ENCODE measurements at places on chromosomes 11 and 22.

GRCh38 chr11:133506551-133507094 is 25.7 kb downstream of the OPCML start:
- no peak for DNase-seq

DNA sequence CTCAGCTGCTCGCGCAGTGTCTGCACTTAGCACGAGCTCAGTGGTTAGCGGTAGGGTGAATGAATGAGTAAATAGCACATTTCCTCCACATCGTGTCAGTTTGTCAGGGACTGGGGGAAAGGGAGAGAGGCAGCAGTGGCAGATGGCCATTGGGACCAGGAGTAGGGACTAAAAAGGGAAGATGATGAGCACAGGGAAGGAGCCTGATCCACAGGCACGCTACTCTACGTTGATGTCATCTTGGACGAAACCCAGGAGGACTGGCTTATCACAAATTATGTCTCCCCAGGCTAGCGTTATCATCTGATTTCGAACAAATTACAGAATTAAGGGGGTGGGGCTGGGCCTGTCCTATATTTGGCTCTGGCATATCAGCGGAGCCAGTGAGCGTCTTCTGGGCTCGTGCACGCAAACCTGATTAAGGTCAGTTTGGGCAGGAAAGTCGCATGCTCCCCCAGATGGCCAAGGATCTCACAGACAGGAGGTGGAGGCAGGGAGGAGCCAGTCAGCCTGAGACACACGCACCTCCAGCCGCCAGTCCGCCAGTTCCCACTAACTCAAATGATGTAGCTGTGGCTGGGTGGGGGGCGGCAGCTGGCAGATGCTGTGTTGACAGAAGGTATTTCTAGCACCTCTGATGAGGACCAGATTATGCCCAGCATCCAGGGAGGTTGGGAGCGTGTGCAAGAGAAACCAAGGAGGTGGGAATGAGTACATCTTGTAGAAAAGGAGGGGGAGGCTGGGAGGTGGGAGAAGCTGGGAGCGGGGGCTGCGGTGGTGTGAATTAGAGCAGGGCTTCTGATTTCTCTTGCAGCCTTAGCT is 97.4 kb upstream of the PRDM11 start:
- DNase-seq: no peak

DNA sequence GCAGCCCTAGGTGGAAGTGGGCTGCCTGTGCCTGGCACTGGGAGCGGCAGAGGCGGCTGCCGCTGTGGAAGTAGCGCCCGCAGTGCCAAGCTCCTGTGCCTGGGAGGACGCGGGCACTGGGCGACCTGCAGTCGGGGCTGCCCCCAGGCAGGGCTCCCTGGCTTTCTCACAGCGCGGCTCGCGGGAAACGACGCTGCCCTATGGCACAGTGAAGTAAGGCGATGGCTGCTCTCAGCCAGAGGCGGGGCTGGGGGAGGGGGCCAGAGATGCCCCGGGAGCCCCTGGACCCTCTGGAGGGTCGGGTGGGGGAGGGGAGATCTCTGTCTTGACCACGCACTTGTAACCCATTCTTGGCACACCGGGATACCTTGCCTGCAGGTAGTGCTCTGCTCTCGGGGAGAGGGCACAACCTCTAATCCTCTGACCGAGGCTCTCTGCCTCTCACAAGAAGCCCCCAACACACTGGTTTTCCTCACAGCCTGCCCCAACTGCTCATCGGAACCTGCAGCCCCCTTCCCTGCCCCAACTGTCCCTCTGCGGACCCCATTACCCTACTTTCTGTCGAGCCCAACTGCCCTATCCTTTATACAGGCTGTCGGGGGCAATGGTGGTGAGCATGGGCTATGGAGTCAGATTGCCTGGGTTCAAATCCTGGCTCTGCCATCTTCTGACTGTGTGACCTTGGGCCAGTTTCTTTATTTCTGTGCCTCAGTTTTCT is 32.2 kb upstream of the TRIM29 start:
- no peak for DNase-seq

DNA sequence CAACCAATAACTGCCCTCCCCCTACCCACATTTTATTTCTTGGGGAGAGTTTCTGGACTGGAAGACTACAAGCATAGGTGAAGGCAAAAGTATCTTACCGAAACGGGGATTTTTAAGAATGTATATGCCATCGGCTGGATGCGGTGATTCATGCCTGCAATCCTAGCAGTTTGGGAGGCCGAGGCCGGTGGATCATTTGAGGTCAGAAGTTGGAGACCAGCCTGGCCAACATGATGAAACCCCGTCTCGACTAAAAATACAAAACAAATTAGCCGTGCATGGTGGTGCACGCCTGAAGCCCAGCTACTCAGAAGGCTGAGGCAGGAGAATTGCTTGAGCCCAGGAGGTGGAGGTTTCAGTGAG is 20.8 kb upstream of the SLN start:
- no peak for DNase-seq

DNA sequence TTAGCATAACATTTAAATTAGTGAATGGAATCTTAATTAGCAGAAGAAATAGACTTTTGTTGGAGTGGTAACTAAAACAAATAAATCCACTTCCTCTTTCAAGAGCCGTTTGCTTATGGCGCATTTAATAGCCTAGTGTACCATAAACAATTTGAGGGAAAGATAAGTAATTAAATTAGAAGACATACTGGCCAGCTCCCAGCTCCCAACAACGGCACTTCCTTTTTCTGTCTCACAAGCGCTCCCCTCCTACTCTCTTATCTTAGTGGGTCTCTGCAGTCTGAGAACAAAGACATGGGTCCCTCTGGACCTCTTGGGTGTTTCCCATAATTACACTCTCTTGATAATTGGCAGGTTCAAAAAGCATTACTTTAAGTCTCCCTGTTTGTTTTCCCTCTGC is 146.0 kb downstream of the OPCML start:
- DNase-seq: no peak

GRCh38 chr22:27298742-27299141 is 502.8 kb downstream of the MN1 start:
- no peak for DNase-seq

- DNase-seq: no peak
Measured at GRCh38 chr11:57800444-57801182, 39.0 kb downstream of the CTNND1 start.

DNA sequence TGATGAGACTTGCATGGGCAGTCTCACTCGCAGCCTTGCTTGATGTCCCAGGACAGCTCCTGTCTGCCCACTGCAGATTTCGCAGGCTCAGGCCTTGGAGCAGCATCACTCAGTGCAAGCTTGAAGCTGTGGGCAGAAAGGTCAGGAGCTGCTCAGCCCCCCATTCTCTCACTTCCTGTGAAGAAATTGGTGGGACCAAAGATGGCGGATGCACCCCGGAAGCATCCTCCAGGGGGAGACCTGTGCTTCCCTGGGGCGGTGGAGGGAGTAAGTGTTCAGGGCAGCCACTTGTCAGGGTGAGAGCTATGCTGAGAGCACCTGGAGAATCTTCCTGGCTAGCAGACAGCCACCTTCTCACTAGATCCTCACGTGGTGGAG is 11.3 kb downstream of the PLAAT2 start:
- peak; percentile 47 for DNase-seq

- DNase-seq: no peak
Measured at GRCh38 chr11:65133724-65134123, 595 bp downstream of the SYVN1 start.

GRCh38 chr11:77440678-77441077 is 33.2 kb downstream of the PAK1 start:
- no peak for DNase-seq

DNA sequence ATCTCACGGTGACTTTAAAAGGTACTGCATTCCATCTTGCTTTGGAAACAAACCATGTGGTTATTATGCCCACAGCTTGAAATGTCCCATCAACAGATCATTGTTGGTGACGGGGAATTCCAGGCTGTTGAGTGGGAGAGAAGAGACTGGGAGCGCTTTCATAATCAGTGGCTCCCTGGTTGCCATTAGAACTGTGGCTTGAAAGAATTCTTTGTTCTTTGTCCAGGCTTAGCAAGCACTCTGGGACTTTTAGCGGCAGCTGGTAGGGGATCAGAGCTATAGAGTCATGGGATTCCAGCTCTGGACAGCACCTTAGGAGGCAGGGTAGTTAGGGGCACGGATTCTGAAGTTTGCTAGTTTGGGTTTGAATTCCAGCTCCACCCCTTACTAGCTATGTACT is 22.0 kb downstream of the MMP20 start:
- DNase-seq: no peak

DNA sequence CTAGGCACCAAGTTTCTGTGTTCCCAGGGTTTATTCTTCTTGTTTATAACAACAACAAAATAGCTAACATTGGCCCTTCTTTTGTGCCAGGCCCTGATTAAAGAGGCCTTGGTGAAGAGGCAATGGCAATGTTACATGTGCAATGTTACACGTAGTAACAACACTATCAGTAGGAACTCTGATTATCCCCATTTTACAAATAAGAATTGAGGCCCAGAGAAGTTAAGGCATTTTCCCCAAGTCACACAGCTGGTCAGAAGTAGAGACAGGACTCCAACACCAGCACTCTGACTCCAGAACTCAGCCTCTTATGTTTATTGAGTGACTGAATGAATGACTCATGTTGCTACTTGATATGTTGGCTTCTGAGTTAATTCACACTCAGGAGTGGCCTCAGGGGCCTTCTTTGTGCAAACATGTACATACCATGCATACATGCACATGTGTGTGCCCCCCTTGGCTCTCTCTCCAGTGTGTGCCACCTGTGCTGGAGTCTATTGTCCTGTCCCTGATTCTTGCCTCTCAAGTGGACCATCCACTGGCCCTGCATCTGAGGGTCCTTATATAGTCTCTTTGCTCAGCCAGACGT is 98.4 kb downstream of the TP53I11 start:
- DNase-seq: no peak

- no peak for DNase-seq
Measured at GRCh38 chr22:40678493-40679248, 613 bp upstream of the MCHR1 start.

- DNase-seq: no peak
Measured at GRCh38 chr22:47110817-47111443, 348.5 kb downstream of the TBC1D22A start.

DNA sequence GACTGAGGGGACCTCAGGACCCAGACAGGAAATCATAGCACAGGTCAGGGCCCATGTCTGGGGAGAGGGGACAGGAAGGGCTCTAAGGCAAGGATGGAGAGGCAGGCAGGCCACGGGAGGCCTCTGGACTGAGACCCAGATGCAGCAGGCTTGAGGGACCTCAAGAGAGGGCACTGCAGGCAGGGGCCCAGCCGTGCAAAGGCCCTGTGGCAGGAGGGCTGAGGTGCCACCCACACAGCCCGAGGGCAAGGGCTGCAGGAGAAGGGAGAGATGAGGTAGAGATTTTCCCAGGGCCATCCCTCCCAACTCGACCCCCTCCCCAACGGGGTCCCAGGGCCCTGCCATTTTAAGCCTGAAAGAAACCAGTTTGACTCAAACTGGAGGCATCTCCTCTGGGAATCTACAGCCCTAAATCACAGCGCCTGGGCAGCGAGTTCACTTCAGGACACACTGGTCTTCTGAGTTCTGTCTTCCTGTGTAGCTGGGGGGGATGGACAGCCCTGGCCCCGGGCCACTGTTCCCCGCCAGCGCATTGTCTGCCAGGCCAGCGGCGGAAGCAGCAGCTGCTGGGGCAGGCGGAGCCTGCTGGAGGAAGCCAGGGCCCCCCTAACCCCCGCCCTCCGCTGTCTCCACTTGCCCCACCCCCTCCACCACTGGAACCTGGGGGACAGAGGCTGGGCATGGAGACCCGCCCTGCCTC is 20.3 kb upstream of the WNT7B start:
- DNase-seq: no peak

- no peak for DNase-seq
Measured at GRCh38 chr22:43905681-43906080, 13.9 kb upstream of the PNPLA5 start.

DNA sequence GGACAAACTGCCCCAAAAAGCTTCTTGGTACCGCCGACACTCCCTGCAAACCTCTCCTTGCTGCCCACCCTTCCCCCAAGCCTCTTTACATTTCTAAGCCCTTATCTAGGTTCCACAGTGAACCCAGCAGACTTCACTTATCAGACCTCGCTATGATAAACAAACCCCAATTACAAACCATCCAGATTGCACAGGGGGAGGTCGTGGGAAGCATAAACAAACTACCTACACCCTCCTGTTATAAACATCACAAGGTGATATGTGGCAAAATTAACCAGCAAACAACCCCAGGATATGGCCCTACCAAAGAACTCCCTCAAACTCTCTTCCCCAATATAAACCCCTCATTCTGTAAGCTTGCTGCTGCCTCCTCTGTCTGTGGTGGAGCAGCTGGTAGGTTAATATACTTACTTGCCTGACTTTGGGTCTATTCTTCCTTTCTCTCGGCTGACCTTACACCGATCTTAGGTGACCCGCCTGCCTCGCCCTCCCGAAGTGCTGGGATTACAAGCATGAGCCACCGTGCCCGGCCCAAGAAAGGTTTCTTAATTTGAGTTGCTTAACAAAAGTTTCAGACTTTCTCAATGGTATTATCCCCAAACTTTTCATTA is 66.0 kb upstream of the TENM4 start:
- no peak for DNase-seq

GRCh38 chr22:44611880-44612496 is 90.0 kb upstream of the PRR5 start:
- DNase-seq: no peak

- DNase-seq: no peak
Measured at GRCh38 chr11:68298659-68299516, 13.5 kb upstream of the LRP5 start.

GRCh38 chr11:66976925-66977324 is 1.8 kb downstream of the C11orf86 start:
- no peak for DNase-seq

GRCh38 chr11:66864172-66864901 is 7.5 kb downstream of the LRFN4 start:
- DNase-seq: no peak

DNA sequence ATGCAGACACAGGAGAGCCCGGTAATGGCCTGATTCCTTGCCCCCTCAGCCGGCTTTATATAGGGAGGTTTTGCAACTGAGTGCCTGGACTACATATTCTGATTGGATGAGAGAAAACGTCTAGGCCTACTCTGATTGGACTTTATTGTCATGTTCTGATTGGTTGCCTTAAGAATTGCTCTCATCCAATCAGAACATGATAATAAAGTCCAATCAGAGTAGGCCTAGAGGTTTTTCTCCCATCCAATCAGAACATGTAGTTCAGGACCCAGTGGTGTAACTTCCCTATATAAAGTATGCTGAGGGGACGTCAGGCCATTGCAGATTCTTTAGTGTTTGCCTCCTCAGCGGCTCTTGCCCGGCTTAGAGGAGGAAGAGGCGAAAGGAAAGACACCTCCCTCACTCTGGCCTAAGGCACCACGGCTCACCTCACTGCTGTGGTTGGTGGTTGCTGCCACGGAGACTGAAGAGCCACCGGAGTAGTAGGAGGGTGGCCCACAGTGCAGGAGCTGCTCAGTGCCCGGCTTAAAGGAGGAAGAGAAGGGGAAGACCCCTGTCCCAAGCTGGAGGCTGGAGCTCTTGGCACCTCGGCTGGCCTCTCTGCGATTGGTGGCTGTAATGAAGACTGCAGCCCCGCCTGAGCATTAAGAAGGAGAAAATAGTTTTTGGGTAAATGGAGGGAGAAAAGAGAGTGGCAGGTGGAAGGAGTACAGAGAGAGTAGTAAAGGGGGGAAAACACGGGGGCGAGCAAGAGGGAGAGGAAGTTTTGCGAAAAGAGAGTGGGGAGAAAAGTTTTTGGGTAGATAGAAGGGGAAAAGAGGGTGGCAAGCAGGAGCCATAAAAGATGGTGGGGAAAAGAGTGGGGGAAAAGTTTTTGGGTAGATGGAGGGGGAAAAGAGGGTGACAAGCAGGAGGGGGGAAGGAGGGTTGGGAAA is 116.7 kb upstream of the SERPIND1 start:
- DNase-seq: no peak
